ENCODE measurements at places on chromosomes 5 and 9.

DNA sequence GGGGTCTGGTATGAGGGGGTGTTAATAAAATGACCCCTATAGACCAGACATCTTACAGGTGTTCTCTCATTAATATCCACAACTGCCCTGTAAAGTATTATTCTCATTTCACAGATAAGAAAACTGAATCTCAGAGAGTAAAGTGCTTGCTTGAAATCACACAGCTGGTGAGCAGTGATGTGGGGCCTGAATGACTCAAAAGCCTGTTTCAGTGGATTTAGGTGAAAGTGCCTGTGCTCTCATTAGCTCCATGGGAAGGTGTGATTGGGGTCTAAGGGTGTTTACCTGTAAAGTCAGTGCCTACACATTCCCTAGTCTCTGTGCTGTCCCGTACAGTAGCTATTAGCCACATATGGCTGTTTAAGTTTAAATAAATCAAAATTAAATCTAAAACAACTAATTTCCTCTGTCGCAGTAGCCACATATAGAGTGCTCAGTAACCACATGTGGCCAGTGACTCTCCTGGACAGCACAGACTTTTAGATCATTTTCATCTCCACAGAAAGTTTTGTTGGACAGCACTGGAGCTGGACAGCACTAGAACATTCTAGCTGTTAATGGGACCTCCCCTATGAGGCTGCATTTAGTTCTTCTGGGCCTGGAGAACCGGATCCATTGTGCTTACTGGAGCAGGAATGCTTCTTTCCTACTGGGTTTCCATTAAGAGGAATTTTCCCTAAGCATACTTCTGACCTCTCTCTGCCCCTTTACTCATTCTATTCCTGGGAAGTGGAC lies 52.5 kb upstream of the SEMA6A start:
- no peak for DNase-seq

DNA sequence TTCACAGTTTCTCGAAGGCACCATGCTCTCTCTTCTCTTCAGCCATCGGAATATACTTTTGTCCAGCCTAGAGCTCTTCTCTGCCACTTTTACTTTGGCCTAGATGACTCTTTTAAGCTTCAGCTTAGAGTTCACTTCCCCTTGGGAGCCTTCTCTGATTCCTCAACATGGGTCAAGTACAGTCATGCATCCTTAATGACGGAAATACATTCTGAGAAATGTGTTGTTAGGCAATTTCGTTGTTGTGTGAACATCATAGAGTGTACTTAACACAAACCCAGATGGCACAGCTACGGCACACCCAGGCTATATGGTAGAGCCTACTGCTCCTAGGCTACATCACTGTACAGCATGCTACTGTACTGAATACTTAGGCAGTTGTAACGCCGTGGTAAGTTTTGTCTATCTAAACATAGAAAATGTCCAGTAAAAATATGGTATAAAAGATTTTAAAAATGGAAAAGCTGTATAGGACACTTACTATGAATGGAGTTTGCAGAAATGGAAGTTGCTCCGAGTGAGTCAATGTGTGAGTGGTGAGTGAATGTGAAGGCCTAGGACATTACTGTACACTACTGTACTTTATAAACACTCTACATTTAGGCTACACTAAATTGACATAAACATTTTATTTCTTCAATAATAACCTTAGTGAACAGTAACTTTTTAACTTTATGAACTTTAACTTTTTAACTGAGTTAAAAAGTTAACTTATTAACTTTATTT lies 15.1 kb upstream of the TNFSF15 start:
- DNase-seq: no peak

DNA sequence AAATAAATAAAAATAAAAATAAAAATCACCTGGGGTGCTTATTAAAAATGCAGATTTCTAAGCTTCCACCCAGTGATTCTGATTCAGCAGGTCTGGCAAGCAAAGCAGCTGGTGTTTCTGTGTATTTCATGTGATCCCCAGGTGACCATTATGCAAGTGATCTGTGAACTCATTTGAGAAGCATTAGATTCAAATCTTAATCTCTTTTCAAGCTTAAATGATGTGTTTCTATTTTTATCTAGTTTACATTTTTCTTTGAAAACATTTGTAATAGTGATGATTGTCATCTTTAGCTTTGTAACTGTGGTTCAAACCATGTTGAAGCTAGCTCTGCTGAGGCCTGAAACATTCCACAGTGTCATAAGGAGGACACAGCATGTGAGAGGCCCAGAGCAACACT lies 804.8 kb upstream of the ZNF608 start:
- no peak for DNase-seq

DNA sequence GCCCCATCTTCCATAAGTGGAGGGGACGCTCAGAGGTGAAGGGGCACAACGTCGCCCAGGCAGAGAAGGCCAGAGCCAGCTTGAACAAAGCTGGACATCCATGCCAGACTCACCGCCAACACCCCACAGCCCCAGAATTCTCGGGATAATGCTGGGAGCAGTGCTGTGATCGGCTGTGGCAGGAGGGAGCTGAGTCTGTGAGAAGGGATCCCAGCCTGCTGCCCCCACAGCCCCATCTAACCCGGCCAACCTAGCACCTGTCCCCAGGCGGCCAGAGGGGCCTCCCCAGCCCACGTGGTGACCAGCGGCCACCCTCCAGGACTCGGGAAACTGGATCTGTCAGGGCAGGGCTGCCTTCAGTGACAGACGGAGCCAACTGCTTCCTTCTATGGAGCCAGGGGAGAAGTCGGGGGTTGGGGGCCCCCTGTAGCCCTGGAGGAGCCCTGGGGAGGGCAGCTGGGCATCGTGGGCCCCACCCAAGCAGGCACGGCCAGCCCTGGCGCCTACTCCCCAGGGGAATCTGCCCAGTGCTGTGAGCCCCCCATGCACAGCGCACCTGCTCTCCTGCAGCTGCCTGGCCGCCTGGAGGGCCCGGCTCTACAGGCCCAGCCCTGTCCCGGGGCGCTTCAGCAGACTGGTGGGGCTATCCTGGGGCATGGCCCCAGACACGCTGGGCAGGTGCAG lies 6.0 kb downstream of the BRD3 start:
- DNase-seq: no peak

DNA sequence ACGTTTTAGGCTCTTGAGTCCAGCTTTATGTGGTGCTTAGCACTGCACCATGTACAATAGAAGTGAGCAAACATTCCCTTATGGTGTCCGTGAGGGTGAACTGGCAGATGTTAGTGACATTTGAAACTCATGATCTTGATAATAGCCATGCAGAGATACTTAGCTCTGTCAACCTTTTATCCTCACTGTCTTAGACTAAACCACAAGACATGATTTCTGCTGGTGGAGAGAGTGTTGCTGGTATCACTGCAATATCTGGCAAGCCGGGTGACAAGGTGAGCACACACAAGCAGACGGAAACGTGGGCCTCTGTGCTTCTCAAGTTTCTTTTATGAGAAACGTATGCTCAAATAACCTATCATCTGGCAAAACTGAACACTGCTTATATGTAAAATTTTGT lies 68.4 kb downstream of the CAST start:
- DNase-seq: peak; percentile 97

DNA sequence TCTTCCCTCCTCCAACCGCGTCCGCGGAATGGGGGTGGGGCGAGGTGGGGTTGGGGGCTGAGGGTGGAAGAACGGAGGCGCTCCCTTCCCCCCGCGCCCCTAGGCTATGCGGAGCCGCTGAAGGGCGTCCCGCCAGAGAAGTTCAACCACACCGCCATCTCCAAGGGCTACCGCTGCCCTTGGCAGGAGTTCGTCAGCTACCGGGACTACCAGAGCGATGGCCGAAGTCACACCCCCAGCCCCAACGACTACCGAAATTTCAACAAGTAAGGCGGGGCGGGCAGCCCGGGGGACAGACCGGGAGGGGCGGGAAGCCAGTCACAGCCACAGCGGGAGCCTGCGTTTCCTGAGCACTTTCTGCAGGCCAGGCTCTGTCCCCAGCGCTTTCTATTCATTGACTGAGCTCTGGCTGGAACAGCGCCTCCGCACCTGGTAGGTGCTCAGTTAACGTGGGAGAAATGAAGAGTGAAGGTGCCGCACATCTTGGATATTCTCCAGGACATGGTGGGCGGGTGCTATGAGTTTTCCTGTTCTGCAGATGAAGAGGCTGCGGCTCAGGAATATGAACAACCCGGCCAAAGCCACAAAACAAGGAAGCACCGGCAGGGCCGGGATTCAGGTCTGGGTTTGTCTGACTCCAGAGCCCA lies 11.3 kb downstream of the MYOZ3 start:
- no peak for DNase-seq

All from NCI-H187 treated with DMSO at 0.1 percent for 48 hours (cell line).